Left ventricle myocardium superior (tissue), 1 donor: ENCODE measurements at places on chromosomes 1 and 21.
A peak's percentile ranks its signal among the peaks of the same experiment; 100 is the strongest.

DNA sequence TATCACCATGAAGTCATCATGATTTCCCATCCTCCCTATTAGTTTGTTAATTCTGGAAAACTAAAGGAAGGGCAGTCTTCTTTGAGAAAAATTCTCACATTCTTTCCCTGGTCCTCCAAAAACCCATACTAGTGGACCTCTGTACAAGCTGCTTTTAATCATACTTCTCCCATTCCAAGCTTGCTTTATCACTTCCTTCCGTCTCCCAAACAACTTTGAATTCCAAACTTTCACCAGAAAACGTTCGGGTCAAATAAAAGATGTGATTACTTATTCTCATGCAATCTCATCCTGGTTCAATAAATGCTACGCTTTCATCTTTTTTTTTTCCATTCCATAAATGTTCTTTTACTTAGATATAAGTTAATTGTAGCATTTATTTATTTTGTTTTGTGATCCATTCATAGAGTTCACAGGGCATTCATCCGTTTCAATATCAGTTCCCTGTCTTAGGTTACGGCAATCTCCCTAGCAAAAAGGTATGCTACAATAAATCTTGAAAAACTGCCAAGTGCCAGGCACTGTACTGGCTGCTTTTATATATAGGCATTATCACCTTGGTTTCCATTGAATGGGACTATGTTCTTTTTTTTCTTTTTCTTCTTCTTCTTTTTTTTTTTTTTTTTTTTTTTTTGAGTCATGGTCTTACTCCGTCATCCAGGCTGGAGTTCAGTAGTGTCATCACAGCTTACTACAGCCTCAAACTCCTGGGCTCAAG, 100.2 kb upstream of the GREM2 start:
- no peak for DNase-seq

DNA sequence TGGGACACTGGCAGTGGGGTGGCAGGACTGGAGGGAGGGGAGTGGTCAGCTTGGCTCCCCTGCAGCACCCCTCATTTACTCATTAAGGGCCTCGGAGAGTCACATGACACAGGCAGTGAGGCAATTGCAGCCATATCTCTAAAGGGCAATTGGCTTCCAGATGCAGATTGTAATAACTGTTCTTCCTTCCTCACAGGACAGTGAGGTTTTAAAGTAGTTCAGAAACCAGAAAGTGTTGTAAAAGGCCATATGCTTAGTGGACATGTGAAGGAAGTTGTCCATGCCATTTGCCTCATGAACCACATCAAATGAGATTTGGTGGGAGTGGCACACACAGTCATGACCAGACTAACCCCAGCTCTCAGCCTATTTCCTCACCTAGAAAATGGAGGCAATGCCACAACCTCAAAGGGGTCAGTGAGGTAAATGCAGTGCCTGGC, 11.1 kb downstream of the MTX1 start:
- DNase-seq = no peak

GRCh38 chr1:222909586-222909985, 94.7 kb downstream of the DISP1 start:
- DNase-seq = peak; percentile 38

GRCh38 chr1:159750621-159751020, 30.1 kb upstream of the DUSP23 start:
- no peak for DNase-seq

- DNase-seq = no peak
Measured at GRCh38 chr1:224707843-224708725, 92.0 kb downstream of the CNIH3 start.

DNA sequence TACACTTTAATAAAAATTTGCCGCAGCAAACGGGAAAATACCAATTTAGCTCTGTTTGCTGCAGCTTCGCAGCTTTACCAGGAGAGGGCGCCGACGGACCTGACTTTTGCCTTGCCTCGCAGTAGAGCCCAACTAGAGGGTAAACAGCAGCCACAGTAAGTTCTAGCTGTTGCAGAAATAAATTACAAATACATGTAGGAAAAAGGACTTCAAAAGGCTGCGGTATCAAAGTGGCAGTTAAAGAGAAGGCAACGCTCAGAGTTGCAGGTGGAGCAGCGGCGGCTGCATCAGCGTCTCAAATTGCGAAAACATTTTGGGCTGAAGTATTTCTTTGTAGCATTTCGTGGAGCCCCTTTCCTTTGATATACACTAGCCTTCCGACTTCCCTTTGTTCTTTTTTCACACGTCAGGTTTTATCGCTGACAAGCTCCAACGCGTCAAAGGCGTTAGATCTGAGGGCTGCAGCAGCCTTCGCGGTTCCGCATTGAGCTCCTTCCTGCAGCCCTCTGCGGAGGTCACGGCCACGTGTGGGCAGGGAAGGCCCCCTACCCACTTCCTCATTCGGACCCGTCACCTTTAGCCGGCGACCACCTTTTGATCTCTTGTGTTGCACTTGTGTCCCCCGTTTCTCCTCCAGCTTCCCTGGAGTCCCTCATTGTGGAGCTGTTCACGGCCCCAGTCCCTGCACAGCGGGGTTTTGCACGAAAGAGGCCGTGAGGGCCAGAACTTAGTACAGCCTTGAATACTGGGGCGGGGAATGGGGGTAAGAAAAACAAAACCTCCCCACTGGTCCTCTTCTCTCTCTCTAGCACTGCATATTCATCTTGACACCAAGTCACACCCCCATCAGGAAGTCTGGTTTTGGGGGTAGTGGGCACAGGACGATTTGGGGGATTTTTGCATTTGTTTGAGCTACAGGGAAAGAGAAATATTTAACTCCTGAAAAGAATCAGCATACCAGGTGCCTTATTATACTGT, 72.8 kb downstream of the S1PR1 start:
- peak; percentile 55 for DNase-seq

DNA sequence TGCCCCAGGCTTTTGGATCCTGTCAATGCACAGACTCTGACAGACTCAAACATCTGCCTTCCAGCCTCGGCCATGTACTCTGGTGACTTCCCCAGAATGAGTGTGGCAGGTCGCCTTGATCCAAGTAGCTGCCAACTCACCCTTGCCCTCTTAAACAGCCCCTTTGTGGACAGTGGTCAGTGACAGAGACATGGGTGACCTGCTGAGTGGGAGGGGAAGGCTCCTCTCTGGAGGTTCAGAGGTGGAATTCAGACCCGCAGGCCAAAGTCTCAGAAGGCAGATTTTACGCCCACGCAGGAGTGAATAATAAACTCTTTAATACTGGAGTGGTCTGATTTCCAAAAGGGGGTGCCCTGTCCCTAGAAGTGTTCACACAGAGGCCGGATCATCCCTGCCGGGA, 63.5 kb downstream of the TLR5 start:
- DNase-seq = no peak

DNA sequence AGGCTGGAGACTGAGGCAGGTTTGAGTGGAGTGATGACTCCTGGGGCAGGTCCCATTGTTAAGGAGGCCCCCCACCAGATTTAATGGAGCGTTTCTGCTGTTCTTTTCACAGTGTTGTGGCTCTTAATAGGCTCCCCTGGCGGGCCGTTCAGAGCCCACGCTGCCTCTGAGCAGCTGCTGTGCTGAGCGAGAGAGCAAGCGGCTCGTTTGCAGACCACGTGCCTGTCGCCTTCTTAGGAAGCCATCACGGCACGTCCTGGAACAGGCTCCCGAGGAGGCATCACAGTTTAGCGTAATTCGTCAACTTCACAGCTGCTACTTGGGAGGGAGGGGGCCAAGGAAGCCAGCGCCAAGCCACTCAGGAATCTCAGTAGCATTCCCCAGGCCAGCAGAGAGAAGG, 70.5 kb upstream of the CTTNBP2NL start:
- DNase-seq = peak; percentile 59

DNA sequence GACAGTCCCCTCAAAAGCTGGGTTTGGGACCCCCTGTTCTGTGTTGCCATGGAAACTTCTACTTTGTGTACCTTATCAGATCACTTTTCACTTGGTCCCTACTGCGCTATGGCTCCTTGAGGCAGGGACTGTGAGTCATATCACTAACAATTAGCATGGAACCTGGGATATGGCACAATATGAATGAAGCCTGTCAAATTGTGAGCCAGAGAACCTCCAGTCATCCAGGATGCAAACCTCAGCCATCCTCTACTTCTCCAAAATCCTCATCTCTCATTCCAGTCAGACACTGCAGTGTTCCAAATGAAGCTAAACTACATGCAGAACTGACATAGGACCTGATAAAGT, 11.2 kb upstream of the CAPZB start:
- DNase-seq = no peak

DNA sequence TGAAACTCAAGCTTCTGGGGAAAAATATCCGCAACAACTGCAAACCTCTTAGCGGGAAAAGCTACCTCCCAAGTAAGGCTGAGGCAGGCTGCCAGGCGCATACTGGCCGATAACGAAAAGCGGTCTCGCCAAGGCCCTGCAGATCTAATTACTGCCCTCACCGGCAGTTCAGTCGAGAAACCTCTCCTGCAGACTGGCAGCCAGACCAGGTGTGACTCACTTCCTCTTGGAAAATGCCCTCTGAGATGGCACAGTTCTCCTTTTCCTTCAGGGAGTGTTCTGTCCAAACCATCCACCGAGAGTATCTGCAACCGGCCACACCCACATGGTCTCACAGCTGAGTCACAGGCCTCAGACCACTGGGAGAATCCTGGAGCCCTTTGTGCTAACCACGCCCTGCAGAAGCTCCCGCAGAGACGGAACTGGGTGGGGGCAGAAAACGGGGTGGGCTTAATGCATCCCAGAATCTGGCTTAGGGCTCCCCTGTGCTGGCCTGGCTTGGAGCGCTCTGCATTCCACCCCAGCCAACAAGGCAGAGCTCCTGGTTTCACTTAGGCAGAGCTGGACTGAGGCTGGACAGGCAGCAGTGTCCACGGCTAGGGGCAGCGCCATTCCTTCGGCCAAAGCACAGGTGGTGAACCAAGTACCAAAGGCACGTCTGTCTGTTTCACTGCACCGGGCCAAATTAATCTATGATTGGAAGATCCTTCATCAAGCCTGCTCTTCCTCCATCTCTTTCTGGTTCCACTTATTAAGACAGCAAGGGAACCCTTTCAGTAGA, 1.2 kb downstream of the S100A10 start:
- peak; percentile 83 for DNase-seq

- peak; percentile 85 for DNase-seq
Measured at GRCh38 chr21:42593007-42593814, 60.2 kb upstream of the PDE9A start.

DNA sequence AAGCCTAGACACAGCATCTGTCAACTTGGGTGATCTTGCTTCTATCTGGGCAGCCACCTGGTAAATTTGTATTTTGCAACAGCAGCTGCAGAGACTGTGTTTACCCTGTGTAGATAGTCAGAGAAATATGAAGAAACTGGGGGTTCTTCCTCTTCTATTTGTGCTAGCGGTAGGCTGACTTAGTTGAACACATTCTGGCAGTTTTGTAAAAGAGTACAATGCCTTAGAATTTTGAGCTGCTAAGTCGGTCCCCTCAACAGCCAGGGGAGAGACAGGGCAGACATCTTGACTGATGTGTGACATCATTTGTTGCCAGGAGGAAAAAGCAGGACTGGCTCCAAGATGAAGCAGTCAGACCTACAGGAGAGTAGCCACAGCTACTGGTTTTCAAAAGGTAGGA, 53.7 kb downstream of the KCNJ6 start:
- DNase-seq = no peak

GRCh38 chr1:172837816-172838679, 179.1 kb downstream of the FASLG start:
- no peak for DNase-seq

DNA sequence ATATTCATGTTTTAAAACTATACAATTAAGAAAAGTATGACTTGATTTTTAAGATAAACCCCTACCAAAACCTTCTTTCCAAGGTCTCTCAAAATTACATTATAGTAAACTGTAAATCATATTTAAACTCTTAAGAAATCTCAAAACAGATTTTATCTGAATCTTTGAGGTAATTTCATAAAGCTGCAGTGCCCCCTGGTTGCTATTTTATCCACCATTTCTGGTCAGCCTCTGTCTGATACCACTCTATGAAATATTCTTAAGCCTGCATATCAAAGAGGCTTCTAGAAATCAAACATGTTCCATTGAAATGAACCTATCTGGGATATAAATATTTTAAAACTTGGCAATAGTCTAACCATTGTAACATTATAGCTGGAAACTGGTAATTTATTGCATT, 317.3 kb downstream of the COL11A1 start:
- no peak for DNase-seq

GRCh38 chr1:236543065-236543669, 19.4 kb downstream of the LGALS8 start:
- no peak for DNase-seq

DNA sequence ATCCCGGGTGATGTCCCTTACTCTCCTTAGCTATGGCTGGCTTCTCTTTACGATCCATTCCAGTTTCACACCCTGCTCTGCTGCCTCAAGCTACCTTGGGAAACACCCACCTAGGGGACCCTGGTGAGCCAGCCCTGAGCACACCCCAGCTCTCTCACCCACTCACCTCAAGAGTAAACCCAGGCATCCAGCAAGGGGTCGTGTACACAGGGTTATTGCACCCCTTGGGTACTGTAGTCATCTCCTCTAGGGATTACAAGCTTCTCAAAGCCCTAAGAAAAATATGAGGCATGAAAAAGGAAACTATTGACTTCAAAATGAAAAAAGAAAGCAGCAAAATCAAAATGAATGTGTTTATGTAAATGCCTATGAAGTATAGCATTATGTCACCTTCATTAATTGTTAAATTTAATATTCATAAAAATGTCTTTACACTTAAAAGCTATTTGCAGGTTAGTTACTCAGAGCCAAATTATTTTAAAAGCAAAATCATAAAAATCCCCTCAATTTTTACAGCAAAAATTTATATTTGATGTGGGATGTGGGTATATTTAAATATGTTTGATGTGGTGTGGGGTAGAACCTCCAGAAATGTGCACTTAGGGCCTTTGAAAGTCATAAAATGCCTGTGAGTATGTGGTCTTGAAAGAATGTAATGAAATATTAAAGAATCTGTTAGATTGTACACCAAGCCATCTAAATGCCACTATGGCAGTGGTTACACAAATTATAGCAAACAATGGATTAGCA, 190.3 kb downstream of the C1orf94 start:
- DNase-seq = no peak

DNA sequence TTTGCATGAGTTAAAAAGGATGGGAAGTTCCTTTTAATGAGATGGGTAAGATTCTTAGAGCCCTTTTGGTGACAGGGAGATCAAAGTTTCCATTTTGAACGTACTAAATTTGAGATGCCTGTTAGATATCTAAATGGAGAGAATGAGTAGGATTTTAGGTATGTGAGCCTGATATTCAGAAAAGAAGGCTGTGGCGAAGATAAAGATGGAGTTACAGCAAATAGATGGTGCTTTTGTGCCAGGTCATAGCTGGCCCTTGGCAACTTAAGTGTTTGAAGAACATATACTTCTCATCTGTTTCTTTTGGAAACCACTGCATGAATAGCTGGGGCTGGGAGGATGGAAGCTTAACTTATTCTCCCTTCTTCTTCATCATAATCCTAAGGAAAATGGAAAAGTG, 282.5 kb downstream of the PTBP2 start:
- DNase-seq = no peak

- no peak for DNase-seq
Measured at GRCh38 chr1:107525145-107525544, 384.3 kb downstream of the NTNG1 start.

- peak; percentile 58 for DNase-seq
Measured at GRCh38 chr1:59422921-59423575, 126.2 kb downstream of the FGGY start.
